ENCODE measurements at places on chromosomes 1 and 21. TPM values are rescaled to one million over a fixed set of nuclear protein-coding genes. Genes with fewer than 3 reads are reported as not detected.

NHLH1 gene
- 0.35 TPM for total RNA-seq

GUCA2A gene
- total RNA-seq = not detected

ADAM30 gene
- total RNA-seq = not detected

TNFAIP8L2 gene
- 14.5 TPM for total RNA-seq

HAO2 gene
- not detected for total RNA-seq

BRINP3 gene
- total RNA-seq = not detected

FMOD gene
- not detected for total RNA-seq

IRF6 gene
- 1.7 TPM for total RNA-seq

SLC16A4 gene
- 0.14 TPM for total RNA-seq

KRTAP27-1 gene
- not detected for total RNA-seq

NKAIN1 gene
- total RNA-seq = 0.26 TPM

KCNJ9 gene
- total RNA-seq = not detected

RHOU gene
- total RNA-seq = 0.61 TPM

SH3BGRL3 gene
- total RNA-seq = 562 TPM

LDLRAP1 gene
- total RNA-seq = 4.9 TPM

HSD3B1 gene
- not detected for total RNA-seq

CLCA4 gene
- not detected for total RNA-seq

RNU1-4 gene
- total RNA-seq = 3,744 TPM

CLCNKB gene
- total RNA-seq = not detected

TRIM63 gene
- not detected for total RNA-seq

SMYD3 gene
- total RNA-seq = 26.8 TPM

SLC27A3 gene
- 39.8 TPM for total RNA-seq

PROK1 gene
- not detected for total RNA-seq

CDC20 gene
- total RNA-seq = 188 TPM

B4GALT2 gene
- 25.5 TPM for total RNA-seq

GCSAML gene
- not detected for total RNA-seq

TMCO4 gene
- 18.6 TPM for total RNA-seq

TMEM51 gene
- total RNA-seq = not detected

ARTN gene
- total RNA-seq = not detected

NOL9 gene
- 32.5 TPM for total RNA-seq

SESN2 gene
- 14.2 TPM for total RNA-seq

ZFP69B gene
- 5.1 TPM for total RNA-seq

AKR7A3 gene
- total RNA-seq = 0.93 TPM
